Activated CD4-positive, alpha-beta T cell treated with anti-CD3 and anti-CD28 coated beads, Interleukin-2, amount 50 U/mL, for 16 hours (primary cell): ENCODE measurements at places on chromosomes 5 and 9.

DNA sequence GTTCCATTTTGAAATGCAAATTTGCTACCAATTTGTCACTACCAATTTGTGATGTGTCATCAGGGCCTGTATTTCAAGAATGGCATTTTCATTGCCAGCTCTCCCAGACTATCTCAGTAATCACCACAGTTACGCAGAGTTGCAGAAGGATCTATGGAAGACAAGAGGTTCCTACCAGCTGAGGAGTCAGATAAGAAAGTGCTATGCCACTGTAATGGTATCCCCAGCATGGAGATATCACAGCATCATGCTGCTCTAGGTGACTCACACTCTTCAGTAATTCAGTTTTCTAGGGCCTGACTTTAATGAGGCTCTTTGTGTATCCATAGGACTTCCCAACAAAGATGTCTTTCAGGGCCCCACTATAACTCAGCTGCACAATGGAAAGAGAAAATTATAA lies 490.3 kb downstream of the ARHGEF28 start:
- DNase-seq, result no peak

GRCh38 chr5:174338185-174339010 lies 292.9 kb downstream of the NSG2 start:
- DNase-seq, result no peak

DNA sequence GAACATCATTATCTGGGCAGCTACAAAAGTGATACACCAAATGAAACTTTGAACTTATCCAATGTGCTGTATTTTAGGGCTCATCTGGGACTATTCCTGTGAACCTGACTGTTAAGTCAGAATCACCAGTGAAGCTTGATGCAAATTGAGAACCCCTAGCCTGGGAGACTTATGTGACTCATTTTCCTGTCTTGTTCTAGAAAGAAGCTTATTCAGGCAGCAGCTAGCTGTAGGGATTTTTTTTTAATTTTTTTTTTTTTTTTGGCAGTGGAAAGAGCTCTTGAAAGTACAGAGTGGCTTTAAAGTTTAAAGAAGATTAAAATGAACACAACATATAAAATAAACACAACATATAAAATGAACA lies 81.1 kb upstream of the TNFAIP8 start:
- DNase-seq, result peak; percentile 87

DNA sequence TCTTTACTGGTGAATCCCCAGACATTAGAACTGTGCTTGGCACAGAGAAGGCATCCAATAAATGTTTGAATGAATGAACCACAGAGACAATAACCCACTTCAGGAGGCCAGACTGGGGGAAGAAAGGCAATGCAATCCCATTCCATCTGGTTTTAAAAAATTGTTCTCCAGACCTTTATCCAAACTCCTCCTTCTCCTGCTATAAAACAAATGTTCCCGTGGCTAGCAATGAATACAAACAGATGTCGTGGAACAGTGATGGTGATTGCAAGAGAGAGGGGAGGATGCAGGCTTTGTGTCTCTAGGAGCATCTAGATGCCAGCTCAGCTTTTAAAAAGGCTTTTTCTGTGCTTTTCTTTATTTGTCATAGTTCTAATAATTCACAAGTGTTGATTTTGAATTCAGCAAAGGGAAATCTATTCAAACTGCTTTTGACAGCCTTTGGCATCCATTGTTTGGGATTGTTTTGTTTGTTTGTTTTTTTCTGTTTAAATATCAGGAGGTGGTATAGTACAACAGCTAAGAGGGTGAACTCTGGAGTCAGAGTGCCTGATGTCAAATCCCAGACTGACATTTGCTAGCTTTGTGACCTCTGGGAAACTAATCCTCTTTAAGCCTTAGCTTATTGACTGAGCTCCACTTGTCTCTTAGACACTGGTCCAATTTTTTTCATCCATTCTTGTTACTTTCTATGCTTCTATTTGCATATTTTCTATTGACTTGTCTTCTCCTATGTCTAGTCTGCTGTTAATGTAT lies 59.1 kb downstream of the TNFSF15 start:
- no peak for DNase-seq

DNA sequence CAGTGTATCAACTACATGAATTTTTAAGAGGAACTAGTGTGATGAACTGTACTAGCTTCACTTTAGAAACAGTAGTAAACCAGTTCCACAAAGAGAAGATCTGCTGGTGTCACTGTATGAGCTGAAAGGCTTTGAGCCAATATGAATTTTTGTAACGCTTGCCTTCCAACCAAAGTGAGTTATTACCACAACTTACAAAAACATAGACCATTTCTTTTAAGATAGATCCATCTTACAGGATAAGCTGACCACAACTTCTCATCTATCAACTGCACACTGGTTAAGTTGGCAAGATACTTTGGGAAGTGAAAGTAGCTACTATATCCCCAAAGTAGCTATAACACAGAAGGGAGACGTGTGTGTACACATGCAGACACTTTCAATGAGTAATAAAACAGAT lies 849.6 kb upstream of the DMAC1 start:
- DNase-seq, result peak; percentile 38

DNA sequence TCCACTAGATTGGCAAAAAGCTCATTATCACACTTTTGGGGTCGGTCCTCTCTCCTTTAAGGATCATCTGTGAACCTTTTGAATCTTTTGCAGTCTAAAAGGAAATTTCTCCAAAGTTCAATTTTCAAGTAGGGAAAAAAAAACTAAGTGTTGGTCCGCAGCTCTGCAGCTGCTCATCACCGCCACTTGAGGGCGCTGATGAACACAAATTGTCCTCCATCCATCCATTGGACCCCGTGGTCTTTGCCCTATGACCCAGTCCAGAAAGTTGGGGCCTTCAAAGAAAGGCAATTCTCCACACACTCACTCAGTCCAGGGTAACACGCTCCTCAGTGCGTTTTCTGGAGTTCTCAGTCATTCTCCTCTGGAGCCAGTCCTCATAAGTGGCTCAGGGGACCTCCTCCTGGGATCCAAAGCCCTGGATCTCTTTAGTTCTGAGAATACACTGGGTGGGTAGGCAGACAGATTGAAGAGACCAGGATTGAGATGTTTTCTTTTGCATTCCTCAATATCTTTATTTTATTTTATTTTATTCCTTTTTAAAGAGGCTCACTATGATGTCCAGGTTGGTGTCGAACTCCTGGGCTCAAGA lies 63.6 kb upstream of the SLC28A3 start:
- no peak for DNase-seq
